H1 (cell line): ENCODE measurements at places on chromosomes 2 and 18. TPM values are rescaled to one million over a fixed set of nuclear protein-coding genes. Genes with fewer than 3 reads are reported as not detected.

DNA sequence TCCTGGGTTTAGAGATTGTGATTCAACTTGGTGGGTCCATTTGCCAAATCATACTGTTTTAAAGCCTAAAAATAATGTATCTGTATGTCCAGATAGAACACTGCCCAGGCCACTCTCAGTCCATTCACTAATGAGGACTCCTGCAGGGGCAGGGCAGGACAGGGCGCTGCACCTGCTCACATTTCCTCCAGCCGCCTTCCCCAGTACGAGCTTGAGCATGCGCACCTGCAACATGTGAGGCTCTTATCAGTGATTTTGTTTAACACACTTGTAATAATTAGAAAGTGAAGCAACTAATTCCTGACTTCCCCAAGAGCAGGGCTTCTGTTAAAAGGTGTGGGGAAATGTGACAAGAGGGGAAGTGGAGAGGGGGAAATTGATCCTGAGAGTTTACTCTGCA lies 89.7 kb downstream of the AFF3 start:
- DNase-seq, result no peak

DNA sequence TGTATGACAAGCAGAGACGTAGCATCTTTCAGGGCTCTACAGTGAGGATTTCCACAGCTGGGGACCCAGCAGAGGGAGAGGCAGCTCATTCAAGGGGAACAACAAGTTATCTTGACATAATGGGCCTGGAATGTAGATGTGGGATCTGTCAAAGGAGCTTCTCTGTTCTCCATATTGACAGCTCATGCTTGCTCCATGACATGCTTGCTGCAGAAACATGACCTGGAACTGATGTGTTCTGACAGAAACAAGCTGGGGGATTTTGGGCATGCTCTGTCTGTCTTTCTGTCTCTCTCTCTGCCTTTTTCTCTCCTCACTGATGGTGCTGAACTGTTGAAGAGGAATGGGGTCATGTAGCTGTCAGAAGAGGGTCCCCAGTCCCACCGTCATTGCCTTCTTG lies 79.6 kb downstream of the MMADHC start:
- DNase-seq, result no peak

DNA sequence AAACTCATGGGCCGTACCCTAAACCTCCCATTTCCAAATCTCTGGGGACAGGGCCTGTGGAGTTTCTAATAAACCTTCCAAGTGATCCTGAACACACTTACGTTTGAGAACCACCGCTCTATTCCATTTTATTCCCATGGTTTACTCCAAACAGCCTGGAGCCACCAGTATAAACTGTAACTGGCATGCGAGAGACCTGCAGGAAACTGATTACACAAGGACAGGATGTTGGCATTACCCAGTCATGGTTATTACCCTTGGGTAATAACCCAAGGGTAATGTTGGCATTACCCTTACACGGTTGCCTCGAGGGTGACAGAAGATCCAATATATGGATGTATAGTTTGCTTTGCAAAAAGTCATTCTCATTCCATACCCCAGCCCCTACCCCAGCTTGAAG lies 37.0 kb upstream of the YPEL5 start:
- DNase-seq, result no peak

DNA sequence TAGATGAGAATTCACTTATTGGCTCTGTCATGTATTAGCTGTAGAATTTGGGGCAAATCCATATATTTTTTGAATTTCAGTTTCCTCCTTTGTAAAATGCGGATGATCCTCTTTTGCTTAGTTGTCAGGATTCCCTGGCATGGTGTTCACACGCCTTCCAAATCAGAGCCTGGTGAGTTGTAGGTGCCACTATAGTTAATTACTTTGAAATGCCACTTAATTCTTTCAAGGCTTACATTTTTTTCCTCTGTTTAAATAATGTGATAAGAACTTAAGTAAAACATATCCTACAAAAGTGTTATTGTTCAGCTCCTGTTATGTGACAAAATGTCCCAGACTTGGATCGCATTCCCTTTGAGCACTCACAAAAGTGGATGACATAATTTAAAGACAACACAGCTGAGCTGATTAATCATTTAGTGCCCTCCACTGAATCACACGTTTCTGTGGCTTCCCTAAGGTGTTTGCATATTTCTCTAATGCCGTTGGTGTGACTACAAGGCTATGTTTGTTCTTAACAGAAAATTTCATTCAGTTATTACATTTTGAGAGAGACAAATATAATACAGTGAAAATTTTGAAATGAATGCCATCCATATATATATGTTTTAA lies 471.2 kb upstream of the CHST9 start:
- no peak for DNase-seq

DNA sequence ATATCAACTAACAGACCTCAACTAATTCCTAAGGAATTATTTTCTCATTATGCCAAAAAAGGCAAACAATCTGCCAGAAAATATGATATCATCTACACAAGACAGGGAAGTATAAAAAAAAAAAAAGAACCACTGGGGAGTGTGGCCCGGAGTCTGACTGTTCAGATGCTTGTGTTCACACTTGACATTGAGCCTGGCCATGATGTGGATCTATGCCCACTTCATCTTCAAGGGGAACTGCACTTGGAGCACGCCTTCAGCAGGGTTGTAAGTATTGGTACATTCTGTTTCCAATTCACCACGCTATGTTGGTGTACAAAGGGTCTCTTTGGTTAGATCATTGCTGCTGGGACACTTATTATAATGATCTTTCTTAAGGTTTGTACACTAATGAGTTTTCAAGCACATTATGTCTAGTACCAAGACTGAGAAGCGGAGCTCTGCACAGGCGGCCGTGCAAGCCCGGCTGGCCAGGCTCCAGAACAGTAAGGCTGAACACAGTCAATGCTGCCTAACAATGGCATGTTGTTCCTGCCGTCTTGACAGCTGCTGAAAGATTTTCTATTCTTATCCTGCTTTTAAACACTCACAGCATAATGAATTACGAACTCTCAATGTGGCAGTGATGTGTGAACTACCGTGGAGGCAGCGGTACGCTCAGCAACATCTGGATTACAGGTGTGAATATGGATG lies 788.4 kb upstream of the SOX11 start:
- no peak for DNase-seq

- DNase-seq, result no peak
Measured at GRCh38 chr18:75048776-75049454, 160.0 kb downstream of the PTGR3 start.

GRCh38 chr2:8539743-8540551 lies 141.9 kb upstream of the ID2 start:
- DNase-seq, result no peak

DNA sequence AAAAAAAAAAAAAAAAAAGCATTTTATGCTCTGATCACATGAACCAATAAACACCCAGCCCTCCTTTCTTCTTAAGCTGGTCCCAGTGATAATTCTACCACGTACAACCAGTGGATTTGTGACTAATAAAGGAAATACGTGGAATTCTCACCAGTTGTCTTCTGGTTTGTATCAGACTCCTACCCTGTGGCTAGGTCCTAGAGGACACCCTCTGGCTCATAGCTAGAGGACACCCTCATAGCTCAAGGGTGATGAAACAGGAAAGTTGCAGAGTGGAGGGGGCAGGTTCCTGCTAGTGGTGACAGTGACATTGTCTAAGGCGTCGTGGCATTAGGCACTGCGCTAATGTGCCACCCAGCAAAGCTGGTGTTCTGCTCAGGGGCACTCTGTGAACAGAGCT lies 167.8 kb downstream of the BCL11A start:
- DNase-seq, result no peak

DNA sequence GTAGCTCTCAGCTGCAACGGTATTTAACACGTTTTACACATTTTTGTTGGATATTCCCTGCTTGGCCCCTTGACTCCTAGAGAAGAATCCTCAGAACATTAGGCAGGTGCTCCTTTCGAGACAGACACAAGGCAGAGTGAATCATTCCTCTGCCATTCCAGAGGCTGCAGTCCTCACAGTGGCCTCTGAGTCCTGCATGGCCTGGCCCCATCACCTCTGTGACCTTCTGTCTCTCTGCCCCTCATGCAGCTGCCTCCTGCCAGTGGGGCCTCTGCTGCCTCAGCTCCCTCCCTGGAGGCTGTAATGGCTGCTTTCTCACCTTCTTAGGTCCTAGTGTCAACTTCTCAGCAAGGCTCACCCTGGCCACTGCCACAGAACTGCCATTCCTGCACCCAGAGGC lies 101.3 kb downstream of the PTPRM start:
- DNase-seq, result no peak

- no peak for DNase-seq
Measured at GRCh38 chr2:78029392-78029995, 507.3 kb upstream of the LRRTM4 start.

- no peak for DNase-seq
Measured at GRCh38 chr2:62194558-62195420, 1.1 kb upstream of the B3GNT2 start.

DNA sequence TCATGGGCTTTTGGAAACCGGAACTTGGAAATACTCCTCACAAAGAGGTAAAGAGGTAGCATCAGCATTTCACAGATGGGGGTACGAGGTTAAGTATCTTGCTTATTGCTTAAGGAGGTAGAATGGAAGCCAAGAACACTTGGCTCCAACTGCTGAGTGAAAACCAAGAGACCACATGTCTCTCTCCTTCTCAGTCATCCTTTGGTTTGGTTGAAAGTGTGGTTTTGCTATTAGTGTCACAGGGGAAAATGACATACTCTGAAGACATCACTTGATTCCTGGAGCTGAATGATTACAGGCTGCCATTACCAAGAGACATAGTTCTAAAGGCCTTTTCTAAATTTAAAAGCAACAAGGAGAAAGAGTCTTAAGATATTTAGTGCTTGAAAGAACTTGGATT lies 41.5 kb downstream of the ANTXR1 start:
- DNase-seq, result no peak

GRCh38 chr2:110979471-110980338 lies 141.0 kb upstream of the BCL2L11 start:
- DNase-seq, result no peak

DNA sequence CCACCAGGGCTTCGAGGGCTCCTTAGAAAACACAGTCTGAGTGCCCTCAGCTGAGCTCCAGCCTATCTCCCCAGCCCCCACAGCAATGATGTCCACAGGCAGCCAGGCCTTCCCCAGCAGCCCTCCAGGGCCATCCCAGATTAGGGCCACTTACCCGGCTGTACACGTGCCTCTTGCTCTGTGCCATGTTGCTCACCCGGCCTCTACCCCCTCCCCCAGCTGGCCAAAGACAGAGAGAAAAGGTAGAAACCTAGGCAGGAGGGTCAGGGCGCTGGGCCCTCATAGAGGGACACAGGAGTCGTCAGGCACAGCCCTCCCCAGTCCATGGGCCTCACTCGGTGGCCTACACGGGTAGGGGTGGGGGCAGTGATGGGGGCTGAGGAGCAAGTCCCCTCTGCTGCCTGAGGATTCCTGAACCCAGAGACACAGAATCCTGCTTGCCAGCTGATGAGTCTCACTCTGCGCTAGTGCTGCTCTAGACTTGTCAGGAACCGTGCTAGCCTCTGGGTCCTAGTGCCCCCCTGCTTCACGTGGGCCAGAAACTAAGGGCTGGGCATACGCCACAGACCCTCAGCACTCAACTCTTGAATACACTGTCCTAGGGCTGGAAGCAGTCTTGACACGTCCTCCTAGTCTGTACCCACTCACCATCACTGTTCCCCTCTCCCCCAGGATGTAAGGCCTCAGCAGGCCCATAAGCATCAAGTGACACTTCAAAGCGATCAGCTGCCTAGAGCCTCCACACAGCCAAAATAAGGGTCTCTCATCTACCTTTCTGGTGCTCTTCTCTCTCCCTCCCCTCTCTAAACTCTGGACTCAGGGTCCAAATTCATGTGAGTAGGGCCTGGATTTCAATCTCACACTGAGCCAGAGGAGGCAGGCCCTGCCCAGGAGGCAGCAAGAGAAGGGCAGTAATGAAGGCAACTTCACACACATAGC lies at the start of gene DCTN1:
TSS of gene DCTN1 (minus strand) at position 461 of the 939 bp plus-strand sequence. CDS start at position 187, 274 bp downstream.
- DNase-seq, result peak; percentile 63

GRCh38 chr2:96954011-96954846 lies 32.2 kb downstream of the FAM178B start:
- DNase-seq, result no peak

- DNase-seq, result no peak
Measured at GRCh38 chr2:142127248-142127647, 3.6 kb downstream of the LRP1B start.

DNA sequence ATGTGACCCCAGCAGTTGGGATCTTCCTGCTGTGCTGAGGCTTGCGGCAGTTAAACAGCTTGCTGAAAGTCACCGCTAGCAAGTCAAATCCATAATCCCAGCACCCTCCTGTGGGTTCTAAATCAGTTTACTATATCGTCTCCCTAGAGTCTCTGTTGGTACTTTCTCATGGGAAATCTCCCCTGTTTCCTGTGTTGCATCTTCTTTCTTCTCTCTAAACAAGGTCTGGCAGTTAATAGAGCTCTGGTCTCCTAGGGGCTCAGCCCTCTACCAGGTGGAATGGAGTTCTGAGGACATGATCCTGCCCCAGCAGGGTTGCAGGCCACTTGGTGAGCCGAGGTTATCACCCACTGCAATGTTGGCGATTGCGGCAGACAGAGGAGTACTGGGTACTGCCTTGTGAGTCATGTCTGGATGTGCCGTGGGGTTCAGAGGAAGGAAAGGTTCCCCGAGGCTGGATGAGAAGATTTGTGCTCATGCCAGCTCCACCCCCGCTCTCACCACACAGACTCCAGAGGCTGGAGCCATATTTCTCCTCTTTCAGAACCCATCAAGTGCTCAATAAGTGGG lies 59.4 kb upstream of the SIX2 start:
- no peak for DNase-seq

GRCh38 chr2:13779996-13780395 lies 852.5 kb upstream of the LRATD1 start:
- no peak for DNase-seq

GRCh38 chr2:197710424-197711042 lies 5.4 kb downstream of the MARS2 start:
- DNase-seq, result no peak

The CHRNG gene
- 0.05 TPM in 2 replicates for polyA plus RNA-seq

The RNF152 gene
- 1.1 and 1.7 TPM in 2 replicates for polyA plus RNA-seq

The PDCD1 gene
- polyA plus RNA-seq, result 1.1 and 1.5 TPM in 2 replicates

The MARCHF4 gene
- 1.8 and 1.9 TPM in 2 replicates for polyA plus RNA-seq

The SP9 gene
- 0.03 and 0.06 TPM in 2 replicates for polyA plus RNA-seq

The IL18R1 gene
- not detected in 2 replicates for polyA plus RNA-seq

The PROKR1 gene
- polyA plus RNA-seq, result 1.3 and 1.8 TPM in 2 replicates

The NT5DC4 gene
- polyA plus RNA-seq, result not detected in 2 replicates

The AP1S3 gene
- polyA plus RNA-seq, result 2.9 and 3.9 TPM in 2 replicates

The CD8B gene
- polyA plus RNA-seq, result 0.52 and 0.63 TPM in 2 replicates

The RNMT gene
- 16.9 and 25.3 TPM in 2 replicates for polyA plus RNA-seq

The GLI2 gene
- polyA plus RNA-seq, result 18.4 and 28.8 TPM in 2 replicates

The GALNT5 gene
- polyA plus RNA-seq, result 0.02 TPM in 2 replicates

The MAP3K19 gene
- not detected in 2 replicates for polyA plus RNA-seq

The BCL11A gene
- 11.9 and 12.2 TPM in 2 replicates for polyA plus RNA-seq
